ENCODE measurements at places on chromosomes 7 and 10. TPM values are rescaled to one million over a fixed set of nuclear protein-coding genes. Genes with fewer than 3 reads are reported as not detected.

The TBX20 gene
- total RNA-seq, result 4.6 TPM

The ZNF425 gene
- 6.7 TPM for total RNA-seq

The CTTNBP2 gene
- 19.7 TPM for total RNA-seq

The ATP5F1C gene
- total RNA-seq, result 248 TPM

The ZNF467 gene
- total RNA-seq, result 4.6 TPM

The HOGA1 gene
- 1.6 TPM for total RNA-seq

The LRRC4 gene
- total RNA-seq, result 4.6 TPM

The LRIT1 gene
- 51.8 TPM for total RNA-seq

The PLAU gene
- total RNA-seq, result 8.1 TPM

The NPFFR1 gene
- 9.1 TPM for total RNA-seq

All from camera-type eye (tissue), 1 donor.